ENCODE measurements at places on chromosomes 1 and 21.

GRCh38 chr1:70048336-70049094 lies 156.9 kb downstream of the LRRC40 start:
- no peak for DNase-seq

GRCh38 chr1:230682882-230683610 lies 30.9 kb downstream of the AGT start:
- DNase-seq = no peak

- no peak for DNase-seq
Measured at GRCh38 chr1:180975551-180975950, 47.1 kb downstream of the STX6 start.

DNA sequence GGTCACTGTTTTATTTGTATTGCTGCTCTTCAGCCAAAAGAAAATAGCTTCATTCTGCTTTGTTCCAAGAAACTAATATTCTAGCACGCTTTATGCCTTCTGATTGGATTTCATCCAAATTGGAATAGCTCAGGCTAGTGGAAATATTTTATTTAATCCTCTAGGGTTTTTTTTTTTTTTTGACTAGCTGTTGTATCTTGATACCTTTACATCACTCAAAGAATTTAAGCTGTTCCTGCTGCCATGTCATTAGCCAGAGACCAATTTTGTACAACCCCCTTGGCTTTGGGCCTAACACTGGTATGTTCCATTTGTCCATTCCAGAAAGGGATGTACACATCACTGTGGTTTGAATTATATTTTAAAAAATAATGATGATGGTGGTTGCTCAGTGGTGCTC lies 103.0 kb downstream of the DISC1 start:
- DNase-seq = no peak

GRCh38 chr1:97365026-97365425 lies 555.8 kb downstream of the DPYD start:
- DNase-seq = no peak

- no peak for DNase-seq
Measured at GRCh38 chr1:100799548-100799947, 80.0 kb downstream of the VCAM1 start.

DNA sequence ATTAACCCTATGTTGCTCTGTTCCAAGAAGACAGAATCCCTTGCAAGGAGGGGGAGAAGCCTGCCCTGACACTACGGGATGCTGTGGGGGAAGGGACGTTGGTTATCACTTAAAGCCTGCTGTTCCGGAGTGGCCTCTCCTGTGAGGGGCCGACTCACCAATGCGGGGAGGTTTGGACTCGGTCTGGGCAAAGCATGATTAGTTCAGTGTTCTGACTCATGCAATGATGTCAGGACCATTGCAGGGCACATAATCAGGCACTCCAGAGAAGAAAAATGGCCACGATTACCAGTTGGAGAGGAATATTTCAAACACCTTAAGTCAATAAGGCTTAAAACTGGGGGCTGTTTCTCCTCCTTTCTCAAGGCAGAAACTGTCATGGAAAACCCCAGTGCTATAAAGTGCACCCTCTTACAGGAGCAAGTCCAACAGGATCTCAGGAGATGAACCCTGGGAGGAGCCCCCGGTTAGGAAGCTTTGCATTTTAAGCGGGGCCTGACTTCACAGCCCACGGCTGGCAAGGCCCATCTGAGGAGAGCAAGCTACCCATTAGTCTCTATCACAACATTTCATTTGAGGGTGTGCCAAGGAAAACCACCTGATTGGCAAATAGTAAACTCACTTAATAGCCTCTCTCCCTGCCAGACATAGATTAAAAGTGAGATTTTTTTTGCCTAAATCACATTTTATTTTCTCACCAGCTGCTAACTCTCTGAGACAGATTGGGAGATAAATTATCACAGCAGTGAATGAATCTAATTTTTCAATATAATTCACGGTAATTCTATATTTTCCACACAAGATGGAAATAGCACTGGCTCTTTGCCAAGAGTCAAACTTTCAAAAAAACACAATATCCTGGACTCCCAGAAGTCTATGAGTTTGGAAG lies 202.5 kb downstream of the C1orf94 start:
- peak; percentile 94 for DNase-seq

DNA sequence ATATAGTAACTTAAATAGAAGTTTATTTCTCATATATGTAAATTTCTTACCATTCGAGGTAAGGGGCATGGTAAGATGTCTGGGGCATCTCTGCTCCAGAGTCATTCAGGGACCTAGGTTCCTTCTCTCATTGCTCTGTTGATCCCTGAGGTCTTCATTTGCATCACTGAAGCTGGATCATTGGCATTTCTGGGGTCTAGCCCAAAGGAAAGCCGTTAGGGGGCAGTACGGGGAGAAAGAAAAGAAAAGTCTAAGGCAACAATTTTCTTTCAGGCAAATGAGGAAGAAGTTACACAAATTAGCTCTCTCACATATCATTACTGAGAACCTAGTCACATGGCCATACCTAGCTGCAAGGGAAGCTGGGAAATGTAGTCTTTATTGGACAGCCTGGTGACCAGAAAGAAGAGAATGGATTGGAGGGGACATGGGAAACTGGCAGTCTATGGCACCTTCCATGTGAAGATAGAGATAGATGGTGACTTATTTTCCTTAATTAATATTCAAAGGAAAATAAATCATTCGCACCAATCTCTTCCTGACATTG lies 10.2 kb upstream of the SUSD4 start:
- no peak for DNase-seq

DNA sequence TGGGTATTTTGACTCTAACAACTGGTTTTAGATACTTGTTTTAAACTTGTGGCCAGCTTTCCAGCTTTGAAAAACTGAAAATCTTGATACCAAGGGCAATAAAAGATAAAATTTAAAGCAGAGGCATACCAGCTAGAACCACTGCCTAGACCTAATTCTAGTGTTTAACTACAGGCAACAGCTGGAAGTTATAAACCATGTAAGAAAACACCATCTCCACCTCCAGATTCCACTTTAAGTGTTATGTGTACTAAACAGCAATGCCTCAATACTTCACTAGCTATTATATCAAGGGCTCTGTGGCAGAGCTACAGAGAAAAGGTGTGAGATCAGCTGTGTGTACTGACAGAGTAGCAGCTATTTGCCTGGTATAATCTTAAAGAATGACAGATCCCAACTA lies 69.5 kb downstream of the LPAR3 start:
- DNase-seq = no peak
